ENCODE measurements at places on chromosomes 2 and 18.
A peak's percentile ranks its signal among the peaks of the same experiment; 100 is the strongest.

DNA sequence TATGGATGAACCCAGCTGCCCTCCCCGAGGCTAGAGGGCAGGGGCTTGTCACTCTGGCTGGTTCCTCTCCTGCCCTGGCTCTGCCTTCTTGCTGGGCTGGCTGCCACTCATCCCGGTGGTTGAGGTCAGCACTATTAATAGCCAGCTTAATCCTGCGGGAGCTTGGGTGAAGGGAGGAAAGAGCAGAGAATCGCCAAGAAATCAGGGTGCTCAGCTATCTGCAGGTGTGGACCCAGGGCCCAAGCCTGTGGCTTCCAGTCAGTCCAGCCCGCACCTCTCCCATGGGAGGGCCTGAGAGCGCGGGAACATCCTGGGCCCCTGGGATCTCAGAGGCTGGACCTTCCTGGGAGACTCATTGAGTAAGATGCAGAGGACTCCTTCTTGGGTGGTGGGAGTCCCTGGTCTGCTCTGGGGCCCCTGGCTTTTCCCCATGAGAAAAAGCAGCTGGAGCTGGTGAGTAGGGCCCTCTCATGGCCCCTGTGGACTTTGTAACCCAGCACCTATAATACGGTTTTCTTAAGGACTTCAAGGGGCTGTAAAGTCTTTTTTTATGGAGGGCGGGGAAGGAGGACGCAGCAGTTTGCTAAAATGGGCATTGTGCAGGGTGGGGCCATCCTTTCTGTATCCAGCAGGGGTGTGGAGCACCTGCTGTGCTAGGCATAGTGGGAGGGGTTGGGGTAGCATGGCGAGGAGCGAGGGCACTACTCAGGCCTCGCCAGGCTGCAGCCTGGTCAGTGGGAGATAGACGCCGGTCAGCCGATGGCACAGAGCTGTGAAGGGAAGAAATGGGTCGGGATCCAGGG lies 27.4 kb upstream of the CNNM3 start:
- no peak for DNase-seq

- DNase-seq: no peak
Observed at GRCh38 chr18:63963615-63964256, 6.1 kb upstream of the SERPINB8 start.

DNA sequence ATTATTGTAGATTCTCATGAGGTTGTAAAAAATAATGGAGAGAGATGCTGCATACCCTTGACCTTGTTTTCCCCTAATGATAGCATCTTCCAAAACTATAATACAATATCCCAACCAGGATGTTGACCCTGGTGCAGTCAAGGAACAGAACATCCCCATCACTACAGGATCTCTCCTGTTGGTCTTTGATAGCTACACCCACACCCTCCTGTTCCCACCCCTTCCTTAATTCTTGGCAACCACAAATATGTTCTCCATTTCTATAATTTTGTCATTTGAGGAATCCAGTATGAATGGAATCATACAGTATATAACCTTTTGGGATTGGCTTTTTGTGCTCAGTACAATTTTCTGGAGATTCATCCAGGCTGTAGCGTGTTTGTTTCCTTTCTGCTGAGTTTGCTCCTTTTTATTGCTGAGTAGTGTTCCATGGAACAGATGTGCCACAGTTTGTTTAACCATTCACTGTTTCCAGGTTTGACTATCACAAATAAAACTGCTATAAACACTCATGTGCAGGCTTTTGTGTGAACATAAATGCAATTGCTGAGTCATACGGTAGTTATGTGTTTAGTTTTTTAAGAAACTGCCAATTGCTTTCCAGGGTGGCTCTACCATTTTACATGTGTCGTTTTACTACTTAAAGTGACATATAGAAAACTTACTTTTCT lies 22.2 kb downstream of the MCFD2 start:
- no peak for DNase-seq

- no peak for DNase-seq
Observed at GRCh38 chr2:166361351-166362153, 14.2 kb downstream of the SCN9A start.

DNA sequence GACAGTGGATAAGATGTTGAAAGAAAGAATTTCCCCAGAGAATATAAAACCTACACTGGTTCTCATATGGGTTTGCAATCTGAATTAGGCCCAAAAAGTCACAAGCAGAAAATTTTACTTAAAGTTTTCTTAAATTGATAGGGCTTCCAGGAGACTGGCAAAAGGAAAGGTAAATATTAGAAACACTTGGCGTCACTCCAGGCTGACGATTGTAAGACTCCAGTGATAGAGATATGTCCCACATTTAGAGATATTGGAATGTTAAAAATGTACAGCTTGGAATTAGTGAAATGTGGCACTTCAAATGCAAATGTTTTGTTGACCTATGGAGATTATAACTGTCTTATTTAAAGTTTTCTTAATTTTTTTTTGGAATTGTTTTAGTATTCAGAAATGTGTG lies 14.0 kb downstream of the YIPF4 start:
- DNase-seq: no peak

DNA sequence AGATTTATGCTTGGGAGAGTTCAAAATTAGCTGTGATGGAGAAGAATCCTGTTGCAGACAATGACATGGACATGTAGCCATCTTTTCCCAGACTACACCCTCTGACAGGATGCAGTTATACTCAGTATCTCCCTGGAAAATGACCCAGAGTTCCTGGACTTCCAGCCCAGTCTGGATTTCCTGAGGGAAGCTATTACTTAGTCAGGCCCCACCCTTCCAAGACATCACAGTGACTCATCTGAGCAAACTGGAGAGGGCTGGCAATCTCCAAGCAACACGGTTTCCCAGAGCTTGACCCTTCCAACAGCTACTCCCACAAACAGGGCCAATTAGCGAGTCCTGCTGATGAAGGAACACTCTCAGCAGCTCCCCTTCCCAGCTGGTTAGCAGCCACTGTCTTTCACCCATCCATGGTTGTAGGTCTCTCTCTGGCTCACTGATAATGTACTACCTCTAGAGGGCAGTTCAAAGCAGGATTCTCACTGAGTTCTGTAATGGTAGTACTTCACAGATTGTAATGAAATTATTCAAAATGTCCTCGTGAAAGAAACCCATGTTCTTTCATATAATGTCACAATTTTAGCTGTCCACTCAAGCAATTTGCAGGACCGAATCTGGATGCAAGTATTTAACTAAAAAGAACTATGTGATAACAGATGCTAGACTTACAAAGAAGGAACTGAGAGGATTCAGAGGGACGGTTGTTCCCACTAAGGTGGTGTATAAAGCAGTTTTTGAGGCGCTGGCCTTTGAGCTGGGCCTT lies 110.2 kb downstream of the MDH1 start:
- DNase-seq: peak; percentile 42

GRCh38 chr2:197504000-197504399 lies 3.8 kb downstream of the HSPE1 start:
- DNase-seq: no peak

- DNase-seq: no peak
Observed at GRCh38 chr2:16665748-16666448, at the start of gene CYRIA. TSS of gene CYRIA (minus strand) at chr2:16665834. CDS start at chr2:16588119, 77,715 bp downstream.

DNA sequence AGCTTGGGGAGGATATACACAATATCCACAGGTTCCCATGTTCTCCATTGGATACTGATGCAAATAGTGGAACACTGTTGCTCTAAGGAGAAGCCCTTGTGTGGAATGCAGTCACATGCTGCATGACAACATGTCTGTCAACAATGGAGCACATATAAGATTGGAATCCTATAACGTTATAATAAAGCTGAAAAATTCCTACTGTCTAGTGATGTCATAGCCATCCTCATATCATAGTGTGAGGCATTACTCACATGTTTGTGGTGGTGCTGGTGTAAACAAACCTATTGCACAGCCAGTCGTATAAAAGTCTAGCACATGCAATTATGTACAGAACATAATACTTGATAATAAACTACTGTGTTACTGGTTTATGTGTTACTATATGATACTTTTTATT lies 394.7 kb downstream of the FBXO15 start:
- no peak for DNase-seq

DNA sequence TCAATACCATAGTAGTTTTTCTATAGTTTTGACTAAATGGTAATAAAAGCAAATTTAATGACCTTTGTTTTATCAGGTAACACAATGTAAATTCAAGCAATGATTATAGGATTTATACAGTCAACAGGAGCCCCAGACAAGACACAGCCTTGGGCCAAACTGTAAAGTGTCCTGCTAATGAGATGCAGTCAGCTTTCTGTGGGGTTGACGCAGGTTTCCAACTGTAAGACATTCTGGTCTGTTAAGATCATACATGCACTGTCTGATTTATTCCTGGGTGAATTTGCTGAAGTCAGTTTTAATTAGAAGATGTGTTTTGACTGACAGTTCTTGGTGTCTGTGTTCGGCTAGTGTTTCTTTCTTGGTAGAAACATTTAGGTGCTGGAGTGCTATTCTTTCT lies 180.3 kb downstream of the SNTG2 start:
- DNase-seq: no peak

DNA sequence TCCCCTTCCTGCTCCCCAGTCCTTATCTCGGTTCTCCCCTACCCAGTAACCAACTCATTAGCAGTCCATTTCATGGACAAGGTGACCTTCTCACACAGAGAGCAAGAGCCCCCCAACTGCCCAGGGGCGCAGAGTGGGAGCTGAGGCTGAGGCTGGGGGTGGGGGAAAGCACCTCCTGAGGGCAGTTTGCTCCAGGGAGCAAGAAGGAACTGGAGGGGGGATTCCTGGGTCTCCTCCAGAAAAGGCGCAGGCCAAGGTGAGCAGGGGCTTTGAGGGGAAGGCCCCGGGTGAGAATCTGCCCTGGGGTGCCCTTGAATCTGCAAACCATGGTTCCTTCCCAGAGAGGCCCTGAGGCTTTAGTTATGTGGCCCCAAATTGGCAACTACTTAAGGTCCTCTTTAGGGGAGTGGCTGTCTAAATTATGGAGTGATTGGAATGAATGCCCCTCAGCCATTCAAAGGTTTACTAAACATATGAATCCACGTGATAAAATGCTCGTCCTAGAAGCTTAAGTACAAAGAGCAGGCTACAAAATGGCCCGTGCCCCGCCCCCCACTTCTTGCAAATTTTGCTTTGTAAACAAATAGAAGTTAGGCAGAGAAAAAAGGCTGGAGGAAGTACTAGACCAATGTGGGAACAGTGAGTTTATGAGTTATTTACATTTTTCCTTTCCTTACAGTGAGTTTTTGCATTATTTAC lies 123.5 kb upstream of the HS6ST1 start:
- DNase-seq: no peak

DNA sequence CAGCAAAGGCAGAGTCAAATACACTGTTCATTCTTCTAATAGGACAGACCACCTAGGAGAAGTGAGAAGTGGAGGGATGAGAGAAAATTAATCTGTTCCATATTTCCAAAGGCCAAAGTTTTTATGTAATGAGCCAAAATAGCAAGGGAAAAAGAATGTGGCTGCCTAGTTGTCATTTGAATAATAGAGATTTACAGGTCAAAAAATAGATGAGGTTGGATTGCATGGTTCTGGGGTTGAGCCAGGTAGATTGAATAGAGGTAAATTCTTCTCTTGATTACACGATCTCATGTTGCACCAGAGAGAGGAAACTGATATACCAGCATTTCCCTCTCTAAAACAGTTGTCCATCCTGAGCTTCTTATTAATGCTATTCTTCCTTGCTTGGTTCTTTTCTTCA lies 325.8 kb downstream of the CCDC178 start:
- DNase-seq: no peak

DNA sequence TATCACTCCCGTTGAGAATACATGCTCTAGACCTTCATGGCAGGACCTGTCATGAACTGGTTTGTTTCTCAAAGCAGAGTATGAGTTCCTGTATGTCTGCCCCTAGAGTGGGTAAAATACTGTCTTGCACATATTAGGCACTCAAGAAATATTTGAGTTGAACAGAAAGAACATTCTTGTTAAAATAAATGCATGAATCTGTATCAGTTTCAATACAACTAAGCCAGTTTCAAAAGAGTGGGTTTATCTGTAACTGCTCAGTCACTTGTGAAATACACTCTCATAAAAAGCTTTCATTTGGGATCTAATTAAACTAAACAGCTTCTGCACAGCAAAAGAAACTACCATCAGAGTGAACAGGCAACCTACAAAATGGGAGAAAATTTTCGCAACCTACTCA lies 69.2 kb downstream of the RFTN2 start:
- no peak for DNase-seq

GRCh38 chr2:190996338-190996946 lies 17.5 kb downstream of the STAT1 start:
- DNase-seq: no peak

- no peak for DNase-seq
Observed at GRCh38 chr18:57397440-57398132, 37.6 kb upstream of the ONECUT2 start.

DNA sequence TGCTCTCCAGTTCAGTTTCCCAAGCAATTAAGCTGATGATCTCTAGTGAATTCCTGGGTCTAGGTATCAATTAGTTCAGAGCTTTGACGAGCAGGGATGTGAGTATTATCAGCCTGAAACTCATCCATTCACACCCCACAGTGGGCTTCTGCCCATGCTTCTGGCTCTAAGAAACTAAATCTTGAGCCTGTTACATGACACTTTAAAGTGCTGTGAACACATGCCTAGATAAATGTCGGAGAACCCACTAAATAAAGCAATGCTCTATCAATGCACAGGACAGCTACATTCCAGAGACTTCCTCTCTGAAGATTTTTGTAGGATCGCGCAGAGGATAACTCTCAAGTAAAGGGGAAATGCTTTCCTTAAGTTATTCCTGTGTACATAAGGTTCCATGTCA lies 356.5 kb upstream of the TNP1 start:
- DNase-seq: no peak

GRCh38 chr18:54257015-54257414 lies 12.3 kb upstream of the POLI start:
- no peak for DNase-seq

- no peak for DNase-seq
Observed at GRCh38 chr18:68427951-68428401, 286.9 kb downstream of the TMX3 start.

GRCh38 chr2:9897331-9897737 lies 54.1 kb downstream of the TAF1B start:
- DNase-seq: peak; percentile 22

DNA sequence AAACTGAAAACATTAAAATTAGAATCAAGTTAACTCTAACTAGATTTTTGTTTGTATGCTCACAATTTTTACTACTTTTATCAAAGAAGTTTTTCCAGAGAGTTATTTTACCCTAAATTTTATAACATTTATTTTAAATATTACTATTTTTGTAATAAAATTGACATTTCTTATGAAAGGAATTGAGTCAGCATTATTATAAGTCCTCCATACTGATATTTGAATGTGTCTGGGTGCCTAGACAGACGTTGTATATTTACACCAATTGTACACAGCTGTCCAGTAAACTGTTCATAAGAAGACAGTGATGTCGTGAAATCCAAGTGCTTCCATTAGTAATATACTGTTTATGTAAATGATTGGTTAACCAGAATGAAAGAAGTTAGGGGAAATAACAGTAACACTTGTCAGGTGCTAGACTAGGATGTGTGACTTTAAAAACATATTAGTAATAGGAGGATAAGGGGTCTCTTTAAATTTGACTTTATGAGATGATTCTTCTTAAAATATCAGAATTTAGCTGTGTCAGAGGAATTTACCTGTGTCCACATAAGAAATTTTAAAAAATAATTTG lies 73.7 kb downstream of the TANK start:
- no peak for DNase-seq

- no peak for DNase-seq
Observed at GRCh38 chr18:22657619-22658018, 239.9 kb upstream of the CTAGE1 start.
